ENCODE measurements at places on chromosomes 5 and 9. TPM values are rescaled to one million over a fixed set of nuclear protein-coding genes. Genes with fewer than 3 reads are reported as not detected.

The EQTN gene
- total RNA-seq: not detected

The PCDHGA3 gene
- total RNA-seq: 0.11 TPM

DNA sequence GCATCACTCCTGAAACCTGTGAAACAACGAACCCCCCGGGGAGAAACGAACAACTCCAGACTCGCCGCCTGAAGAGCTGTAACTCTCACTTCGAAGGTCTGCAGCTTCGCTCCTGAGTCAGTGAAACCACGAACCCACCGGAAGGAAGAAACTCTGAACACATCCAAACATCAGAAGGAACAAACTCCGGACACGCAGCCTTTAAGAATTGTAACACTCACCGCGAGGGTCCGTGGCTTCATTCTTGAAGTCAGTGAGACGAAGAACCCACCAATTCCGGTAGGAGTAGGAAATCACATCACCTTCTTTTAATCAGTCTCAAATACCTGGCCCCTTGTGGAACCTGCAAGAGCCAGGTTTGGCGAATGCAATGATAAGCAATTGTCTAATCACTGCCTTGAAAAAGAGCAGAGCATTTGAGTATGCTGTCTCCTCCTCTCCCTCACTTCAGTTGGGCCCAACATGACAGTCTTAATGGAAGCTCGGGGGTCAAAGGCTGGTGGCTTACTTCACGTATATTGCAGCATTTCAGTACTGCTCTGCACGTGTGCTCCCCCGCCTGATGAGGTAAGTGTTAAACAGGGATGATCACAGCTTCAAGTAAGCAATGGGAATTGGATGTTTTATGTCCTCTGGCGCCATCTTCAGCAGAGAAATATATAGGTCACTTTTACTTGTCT, 473 bp downstream of the IRGM start:
- DNase-seq: peak; percentile 79

GRCh38 chr5:53089481-53089991, 20.0 kb downstream of the MOCS2 start:
- no peak for DNase-seq

GRCh38 chr9:134686896-134687295, 45.3 kb downstream of the COL5A1 start:
- DNase-seq: no peak

DNA sequence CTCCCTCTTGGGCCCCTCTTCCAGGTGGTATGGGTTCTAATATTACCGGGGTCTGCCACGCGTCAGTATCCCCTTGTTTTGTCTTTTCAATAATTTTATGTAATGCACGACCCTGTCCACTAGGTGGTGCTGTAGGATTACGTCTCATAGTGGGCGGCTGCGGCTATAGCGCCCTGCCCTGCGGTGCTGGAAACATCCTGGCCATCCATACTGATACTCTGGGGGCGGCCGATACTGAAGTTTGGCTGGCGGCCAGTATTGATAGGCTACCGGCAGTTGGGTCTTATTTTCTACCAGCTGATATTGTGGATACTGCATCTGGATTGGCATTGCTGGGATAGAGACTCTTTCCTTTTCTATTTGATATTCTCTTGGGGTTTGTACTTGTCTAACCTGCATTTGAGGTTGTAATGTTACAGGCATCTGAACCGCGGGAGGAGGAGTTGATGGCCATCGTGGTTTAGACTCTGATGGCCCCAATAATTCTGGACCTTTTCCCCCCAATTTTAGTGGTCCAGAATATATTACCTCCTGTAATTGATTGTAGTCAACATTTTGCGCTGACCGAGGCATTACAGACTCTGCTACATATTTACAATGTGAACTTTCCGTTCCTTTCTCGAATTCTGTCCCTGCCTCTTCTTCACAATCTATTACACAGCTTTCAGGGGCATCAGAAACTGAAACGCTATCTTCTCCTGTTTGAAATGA, 3.3 kb upstream of the TMEM141 start:
- peak; percentile 84 for DNase-seq

DNA sequence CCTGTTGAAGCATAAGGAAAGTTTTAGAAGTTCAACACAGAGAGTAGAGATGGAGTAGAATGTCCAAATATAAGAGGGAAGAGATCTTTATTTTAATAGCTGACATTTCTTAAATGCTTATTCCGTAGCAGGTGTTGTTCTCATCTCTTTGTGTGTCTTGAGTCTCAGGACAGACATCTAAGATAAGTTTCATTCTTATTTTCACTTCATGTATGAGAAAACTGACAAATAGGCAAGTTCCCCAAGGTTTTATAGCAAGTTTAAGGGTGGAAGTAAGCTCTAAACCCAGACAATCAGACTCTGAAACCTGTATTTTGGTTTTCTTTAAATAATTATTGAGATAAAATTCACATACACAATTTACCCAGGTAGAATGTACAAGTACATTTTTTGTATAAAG, 228.4 kb upstream of the PPP1R2B start:
- no peak for DNase-seq

GRCh38 chr5:1501372-1502045, 22.3 kb downstream of the LPCAT1 start:
- DNase-seq: no peak

- no peak for DNase-seq
Measured at GRCh38 chr5:113276001-113276400, 158.8 kb downstream of the TSSK1B start.

DNA sequence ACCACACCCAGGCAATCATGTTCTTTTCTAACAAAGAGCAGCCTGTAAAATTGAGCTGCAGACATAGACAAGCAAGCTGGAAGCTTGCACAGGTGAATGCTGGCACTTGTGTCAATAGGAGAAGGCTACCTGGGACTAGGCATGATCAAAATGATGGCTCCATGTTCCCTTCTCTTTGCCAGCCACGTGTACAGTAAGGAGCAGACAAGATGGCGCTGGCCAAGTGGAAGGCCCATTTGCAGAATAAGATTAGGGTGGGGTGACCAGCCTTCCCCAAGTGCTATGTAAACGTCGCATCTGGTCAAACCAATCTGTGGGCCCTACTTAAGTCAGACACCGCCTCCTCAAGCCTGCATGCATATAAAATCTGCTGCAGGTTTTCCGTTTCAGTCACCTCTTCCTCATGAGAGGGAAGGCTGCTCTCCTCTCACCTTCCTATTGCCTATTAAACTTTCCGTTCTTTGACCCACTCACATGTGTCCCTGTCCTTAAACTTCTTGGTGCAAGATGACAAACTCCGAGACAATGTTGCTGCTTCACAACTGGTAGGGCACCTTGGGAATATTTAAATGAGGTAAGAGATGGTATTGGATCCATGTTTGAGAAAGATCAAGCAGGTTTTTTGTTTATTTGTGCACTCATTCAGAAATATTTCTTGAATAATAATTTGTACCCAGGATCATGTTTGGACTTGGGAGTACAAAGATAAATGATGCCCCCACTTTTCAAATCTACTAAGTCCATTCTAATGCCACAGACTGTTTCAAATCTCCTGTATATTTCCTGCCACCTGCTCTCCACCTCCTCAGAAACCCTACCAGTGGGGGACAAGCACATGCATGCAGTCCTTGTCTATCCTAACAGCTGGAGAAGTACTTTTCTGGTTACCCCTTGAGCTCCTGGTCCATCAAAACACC, 30.7 kb upstream of the TGFBR1 start:
- no peak for DNase-seq

GRCh38 chr5:102753889-102754766, 977 bp upstream of the PAM start:
- DNase-seq: peak; percentile 48

GRCh38 chr5:90802474-90803317, 244.1 kb downstream of the ADGRV1 start:
- peak; percentile 53 for DNase-seq
